Neural crest cell (in vitro differentiated cells): ENCODE measurements at places on chromosomes 4 and X.

- no peak for DNase-seq
Measured at GRCh38 chrX:72358313-72358712, 52.6 kb upstream of the CITED1 start.

GRCh38 chr4:17027495-17027894 lies 129.1 kb upstream of the LDB2 start:
- no peak for DNase-seq

DNA sequence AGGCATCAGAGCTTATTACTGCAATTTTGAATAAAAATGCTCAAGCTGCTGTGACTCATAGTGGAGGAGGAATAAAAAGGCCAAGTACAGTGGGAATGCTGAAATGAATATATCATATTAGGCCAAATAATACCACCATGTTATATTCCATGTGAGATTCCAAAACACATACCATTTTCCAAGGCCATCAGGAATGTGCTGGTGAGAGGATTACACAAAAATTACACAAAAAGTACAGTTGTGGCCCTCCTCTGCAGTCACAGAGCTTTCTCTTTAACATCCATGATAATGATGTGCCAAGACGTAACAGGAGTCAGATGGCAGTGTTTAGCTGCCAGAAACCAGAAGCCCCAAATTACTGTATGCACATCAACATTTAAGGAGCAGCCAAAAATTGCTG lies 153.5 kb downstream of the PCDH18 start:
- DNase-seq, result no peak

DNA sequence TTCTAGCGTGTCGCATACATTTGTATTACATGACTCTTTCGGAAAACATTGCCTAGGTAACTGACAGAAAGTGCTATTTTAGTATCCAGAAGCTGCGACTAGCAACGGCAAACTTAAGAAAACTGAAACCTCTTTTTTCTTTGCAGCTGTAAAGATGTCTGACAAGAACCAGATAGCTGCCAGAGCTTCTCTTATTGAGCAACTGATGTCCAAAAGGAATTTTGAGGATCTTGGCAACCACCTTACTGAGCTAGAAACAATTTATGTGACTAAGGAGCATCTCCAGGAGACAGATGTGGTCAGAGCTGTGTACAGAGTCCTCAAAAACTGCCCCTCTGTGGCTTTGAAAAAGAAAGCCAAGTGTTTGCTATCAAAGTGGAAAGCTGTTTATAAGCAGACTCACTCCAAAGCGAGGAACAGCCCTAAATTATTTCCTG lies 9.4 kb downstream of the TCEANC start:
- DNase-seq, result no peak

- DNase-seq, result no peak
Measured at GRCh38 chr4:151933122-151933827, 172.5 kb upstream of the GATB start.

- DNase-seq, result peak; percentile 49
Measured at GRCh38 chr4:145956288-145956890, 17.8 kb upstream of the ZNF827 start.

DNA sequence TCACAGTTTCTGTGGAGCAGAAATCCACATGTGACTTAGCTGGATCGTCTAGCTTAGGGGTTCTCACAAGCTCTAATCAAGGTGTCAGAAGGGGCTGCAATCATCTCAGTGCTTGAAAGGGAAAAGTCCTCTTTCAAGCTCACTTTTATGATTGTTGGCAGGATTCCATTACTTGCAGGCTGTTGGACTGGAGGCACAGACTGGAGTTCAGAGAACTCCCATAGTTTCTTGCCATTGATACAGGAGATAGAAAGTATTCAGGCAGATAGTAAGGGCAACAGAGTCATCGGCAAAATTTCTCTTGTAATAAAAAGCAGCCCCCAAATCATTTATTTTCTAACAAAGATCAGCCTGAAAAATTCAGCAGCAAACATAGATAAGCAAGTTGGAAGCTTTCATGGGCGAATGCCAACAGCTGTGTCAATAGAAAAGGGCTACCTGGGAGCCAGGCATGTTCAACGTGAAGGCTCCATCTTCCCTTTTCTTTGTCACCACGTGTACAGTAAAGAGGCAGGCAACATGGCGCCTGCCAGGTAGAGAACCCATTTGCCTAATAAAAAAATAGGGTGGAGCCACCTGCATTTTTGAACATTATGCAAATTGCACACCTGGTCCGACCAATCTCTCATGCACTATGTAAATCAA lies 64.4 kb downstream of the CXCL13 start:
- DNase-seq, result no peak

GRCh38 chr4:5096261-5096660 lies 45.0 kb downstream of the STK32B start:
- no peak for DNase-seq

GRCh38 chr4:170139764-170140163 lies 50.0 kb upstream of the AADAT start:
- no peak for DNase-seq

GRCh38 chr4:43690116-43690515 lies 758.5 kb downstream of the KCTD8 start:
- DNase-seq, result no peak

DNA sequence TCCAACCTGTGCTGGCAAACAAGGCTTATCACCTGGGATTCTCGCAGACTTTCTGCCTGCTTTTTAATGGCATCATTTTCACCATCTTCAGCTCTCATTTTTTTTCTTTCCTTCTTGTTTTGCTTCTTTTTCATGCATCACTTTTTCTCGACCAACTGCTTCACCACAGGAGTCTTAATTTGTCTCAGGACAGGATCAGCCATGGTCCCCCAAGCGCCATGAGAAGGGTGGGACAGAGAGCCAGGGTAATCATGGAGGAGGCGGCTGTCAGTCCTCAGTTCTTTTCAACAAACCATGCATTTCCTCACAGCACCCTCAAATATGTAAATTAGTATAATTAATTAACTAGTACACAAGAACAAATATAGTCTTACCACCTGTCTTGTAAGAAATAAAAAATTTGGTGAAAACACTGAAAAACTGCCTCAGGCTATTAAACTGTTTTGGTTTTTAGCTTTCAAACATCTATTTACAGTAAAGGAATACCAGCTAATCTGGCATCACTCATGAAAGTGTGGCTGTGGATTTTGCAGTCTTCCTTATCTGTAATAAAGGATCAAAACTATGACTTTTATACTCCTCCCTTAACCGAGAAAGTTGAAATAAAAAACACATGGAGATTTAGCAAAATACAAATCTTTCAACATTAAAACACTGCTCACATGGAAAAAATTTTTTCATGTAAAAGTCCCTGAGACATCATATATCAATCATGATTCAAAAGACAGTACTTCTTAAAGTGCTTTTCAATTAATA lies 19.1 kb downstream of the EIF4E start:
- no peak for DNase-seq

GRCh38 chr4:28834120-28834519 lies 1886.0 kb upstream of the PCDH7 start:
- no peak for DNase-seq

- DNase-seq, result no peak
Measured at GRCh38 chr4:13117185-13117584, 367.0 kb downstream of the RAB28 start.

GRCh38 chr4:113383111-113383785 lies 333.8 kb downstream of the ANK2 start:
- DNase-seq, result no peak

- DNase-seq, result no peak
Measured at GRCh38 chrX:17292111-17292527, 82.9 kb upstream of the NHS start.

DNA sequence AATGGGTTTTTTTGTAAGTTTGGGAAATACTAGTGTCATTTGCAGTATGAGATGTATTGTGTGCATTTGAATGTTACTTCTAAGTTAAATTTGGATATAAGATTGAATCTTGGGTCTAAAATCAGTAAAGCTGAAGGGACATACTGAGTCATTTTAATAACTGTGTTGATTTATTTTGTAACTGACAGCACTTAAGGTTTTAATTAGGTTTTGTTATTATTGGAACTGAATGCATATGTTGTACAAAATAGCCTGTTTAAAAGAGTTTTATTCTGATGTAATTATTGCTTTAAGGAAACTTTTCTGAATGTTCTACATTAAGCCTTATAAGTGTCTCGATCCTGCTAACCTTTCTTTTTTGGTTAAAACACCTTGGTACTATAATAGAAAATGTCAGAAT lies 396.6 kb downstream of the MAPK10 start:
- no peak for DNase-seq

GRCh38 chr4:152578670-152579069 lies 42.8 kb upstream of the FBXW7 start:
- DNase-seq, result no peak

DNA sequence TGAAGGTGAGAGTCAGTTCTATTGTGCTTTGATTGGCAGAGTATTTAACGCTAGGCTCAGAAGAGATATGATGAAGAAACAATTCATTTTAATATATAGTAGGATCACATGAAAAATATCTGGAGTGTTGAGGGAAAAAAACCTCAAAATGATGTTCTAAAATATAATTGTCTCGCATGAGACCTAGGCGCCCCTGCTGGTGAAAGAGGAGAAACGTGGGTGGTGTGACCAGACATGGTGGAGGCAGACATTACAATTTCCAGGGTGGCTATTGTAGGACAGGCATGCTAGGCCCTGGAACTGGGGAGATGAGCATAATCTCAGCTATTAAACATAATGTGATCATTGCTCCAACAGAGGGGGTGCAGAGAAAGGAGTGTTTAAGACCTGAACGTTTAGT lies 210.0 kb downstream of the HS3ST1 start:
- no peak for DNase-seq

DNA sequence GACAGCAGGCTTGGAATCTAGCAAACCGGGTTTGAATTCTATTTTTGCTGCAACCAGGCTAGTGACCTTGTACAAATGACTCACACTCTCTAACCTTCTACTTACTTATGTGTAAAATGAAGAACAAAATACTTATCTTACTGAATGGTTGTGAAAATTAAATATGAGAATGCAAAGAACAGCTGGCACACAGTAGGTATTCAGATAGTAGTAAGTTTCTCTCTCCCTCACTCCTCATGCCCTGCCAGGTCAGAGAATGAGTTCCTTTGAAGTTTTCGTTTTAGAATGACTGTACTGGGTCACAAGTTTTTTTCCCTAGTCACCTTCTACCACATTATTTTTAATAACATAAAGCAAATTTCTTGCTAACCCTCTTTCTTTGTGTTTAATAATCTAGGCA lies 33.0 kb downstream of the CISD2 start:
- no peak for DNase-seq

GRCh38 chr4:154602404-154603020 lies 9.9 kb downstream of the FGG start:
- no peak for DNase-seq

DNA sequence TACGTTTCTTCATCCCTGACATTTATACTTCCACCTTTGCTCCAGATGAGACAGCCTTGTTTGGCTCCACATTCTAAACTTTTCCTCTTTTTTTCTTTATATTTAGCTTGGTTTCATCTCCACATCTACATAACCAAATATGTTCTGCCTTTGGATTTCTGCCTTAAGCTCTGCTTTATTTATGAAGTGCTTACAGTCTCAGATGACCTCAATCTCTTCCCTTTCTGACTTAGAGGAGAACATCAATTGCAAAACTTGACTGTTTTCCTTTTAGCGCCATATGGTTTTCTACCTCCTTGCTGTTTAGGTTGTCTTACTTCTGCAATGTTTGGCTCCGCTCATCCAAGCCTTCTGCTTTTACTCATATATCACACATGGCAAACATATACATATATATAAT lies 7.5 kb downstream of the ASB5 start:
- no peak for DNase-seq

DNA sequence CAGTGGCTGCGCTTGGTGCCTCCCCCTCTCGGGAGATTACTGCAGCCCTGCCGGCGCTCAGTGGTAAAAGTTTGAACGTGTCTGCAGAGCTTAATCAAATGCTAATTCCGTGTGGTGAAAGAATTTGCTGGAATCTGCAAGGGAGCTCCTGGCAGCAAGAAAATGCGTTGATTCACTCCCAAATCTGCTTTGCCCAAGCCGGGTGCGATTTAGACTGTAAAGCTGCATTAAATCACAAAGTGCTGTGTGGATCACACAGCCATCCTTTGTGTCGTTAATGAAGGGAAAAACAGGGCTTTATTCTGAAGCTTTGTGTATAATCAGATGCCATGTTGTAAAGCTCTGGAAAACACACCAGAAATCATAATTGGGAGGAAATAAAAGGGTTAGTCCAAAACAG lies 444.1 kb downstream of the BCOR start:
- no peak for DNase-seq

DNA sequence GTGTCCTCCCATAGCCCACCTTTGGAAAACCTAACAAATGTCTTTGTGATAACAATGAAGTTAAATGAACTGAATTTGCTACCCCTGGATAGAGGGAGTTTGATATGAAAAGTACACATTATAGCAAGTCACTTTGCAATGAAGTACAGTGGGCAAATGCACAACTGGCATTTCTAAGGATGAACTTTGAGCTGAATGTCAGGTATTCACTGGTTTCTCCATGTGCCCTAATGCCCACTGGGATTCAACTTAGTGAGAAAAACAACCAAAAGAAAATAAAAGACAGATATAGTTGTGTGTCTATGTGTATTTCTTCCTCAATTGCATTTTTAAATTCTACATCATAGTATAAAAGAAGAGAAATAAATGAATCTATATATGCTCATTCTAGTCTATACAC lies 51.0 kb downstream of the PAPSS1 start:
- DNase-seq, result no peak

DNA sequence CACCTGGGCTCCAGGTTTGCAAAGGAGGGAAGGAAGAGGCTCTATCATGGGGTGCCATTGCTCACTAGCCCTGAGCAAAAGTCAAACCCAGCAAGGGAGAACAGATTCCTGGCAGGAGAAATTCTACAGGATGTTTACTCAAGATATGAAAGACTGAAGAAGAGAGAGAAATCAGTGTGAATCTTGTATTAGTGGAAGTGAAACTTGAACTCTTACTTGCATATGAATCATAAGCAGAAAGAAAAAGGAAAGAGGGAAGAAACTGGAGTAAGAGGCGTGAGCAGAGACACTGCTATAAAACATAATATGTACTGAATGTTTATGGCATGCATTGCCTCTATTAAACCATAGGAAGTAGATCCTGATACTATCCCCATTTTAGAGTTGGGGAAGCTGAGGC lies 60.9 kb downstream of the C4orf46 start:
- DNase-seq, result no peak

GRCh38 chr4:129359461-129359860 lies 263.5 kb downstream of the C4orf33 start:
- DNase-seq, result no peak

DNA sequence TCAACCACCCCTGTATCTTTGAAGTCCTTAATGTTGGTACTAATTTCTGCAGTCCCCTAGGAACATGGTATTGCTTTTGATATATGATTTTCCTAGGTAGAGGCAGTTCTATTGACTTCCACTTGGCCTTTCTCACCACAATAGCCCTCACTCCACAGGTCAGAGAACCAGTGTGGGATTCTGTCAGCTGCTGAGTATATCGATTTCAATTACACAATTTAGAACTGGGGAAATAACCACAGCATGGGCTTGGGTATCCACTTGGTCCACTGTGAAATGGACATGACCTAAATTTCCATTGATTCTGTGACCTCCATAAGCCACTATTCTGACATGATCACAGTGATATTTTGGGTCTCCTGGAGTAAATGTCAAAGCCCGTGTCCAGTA lies 62.3 kb downstream of the KANTR start:
- DNase-seq, result no peak
